GM23248 (cell line): ENCODE measurements at places on chromosomes 7 and 10. TPM values are rescaled to one million over a fixed set of nuclear protein-coding genes. Genes with fewer than 3 reads are reported as not detected.

HECW1 gene
- 4.8 and 8.7 TPM in 2 replicates for total RNA-seq

COL13A1 gene
- total RNA-seq, result 17.2 and 17.3 TPM in 2 replicates

HOXA9 gene
- total RNA-seq, result 32.1 and 43.7 TPM in 2 replicates

SUGCT gene
- total RNA-seq, result 2.2 and 3.7 TPM in 2 replicates

ITIH5 gene
- total RNA-seq, result not detected in 2 replicates

GRID2IP gene
- not detected in 2 replicates for total RNA-seq

INMT gene
- 0.13 TPM in 1 of 2 replicates, not detected in the other for total RNA-seq

NPC1L1 gene
- not detected in 2 replicates for total RNA-seq

HGF gene
- 2.7 and 4.4 TPM in 2 replicates for total RNA-seq
